Right lobe of liver (tissue), 6 donors: ENCODE measurements at places on chromosomes 7 and 10. TPM values are rescaled to one million over a fixed set of nuclear protein-coding genes. Genes with fewer than 3 reads are reported as not detected.

Gene MAT1A
- 1,200 TPM for total RNA-seq

Gene PIP
- total RNA-seq, result not detected

Gene PIK3AP1
- total RNA-seq, result 108 TPM

Gene VAX1
- not detected for total RNA-seq

Gene RELN
- total RNA-seq, result 25.0 TPM

Gene IFIT2
- total RNA-seq, result 6.4 TPM

Gene SEMA3E
- total RNA-seq, result 0.06 TPM

Gene PYROXD2
- total RNA-seq, result 4.4 TPM

Gene PNLIP
- total RNA-seq, result not detected

Gene ARL5B
- total RNA-seq, result 7.9 TPM

Gene HOXA13
- total RNA-seq, result not detected

GRCh38 chr10:51397695-51398094, 301.7 kb downstream of the CSTF2T start:
- H3K27ac ChIP-seq, result no peak overlapping the region
- H3K4me1 ChIP-seq, result no peaks in the 10 kb centered on the region
- no peak overlapping the region for H3K4me3 ChIP-seq
- no peaks in the 10 kb centered on the region for H3K36me3 ChIP-seq
- H3K27me3 ChIP-seq, result no peaks in the 10 kb centered on the region

DNA sequence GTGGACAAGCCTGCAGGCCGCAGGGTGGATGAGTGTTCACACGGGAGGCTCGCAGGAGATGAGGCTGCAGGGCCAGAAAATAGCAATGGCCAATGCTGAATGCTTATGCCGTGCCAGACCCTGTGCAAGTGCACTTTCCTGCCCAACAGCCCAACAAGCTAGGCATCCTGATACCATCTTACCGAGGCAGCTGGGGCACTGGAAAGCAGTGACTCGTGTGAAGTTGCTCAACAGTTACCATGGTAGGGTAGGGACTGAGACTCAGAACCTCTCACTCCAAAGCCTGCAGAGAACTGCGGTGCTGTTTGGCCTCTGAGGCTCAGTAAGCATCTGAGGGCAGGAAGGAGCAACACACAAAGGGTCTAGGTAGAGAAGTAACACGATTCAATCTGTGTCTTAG, 43.7 kb downstream of the JAZF1 start:
- no peak for DNase-seq
- H3K36me3 ChIP-seq, result no peaks in the 10 kb centered on the region
- H3K4me1 ChIP-seq, result peaks cover 8% of the 10 kb centered on the region

DNA sequence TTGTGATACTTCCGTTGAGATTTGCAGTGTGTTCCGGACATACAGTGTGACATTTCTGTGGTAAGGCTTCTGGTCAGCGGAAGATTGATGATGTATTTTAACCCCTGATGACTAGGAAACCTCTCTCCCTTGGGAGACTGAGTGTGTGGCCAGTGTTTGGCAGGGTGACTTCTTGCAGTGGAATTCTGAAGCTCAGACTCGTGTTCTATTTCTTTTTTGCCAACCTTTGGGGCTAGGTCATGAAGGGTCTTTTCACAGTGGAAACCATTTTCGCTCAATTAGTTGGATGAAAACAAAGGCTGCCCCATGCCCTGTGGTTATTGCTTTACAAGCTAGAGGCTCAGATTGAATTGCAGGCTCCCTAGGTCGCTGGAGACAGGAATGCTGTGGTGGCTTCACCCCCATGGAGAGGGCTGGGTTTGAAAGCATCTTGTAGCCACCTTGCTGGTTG, 288.9 kb downstream of the BBS9 start:
- H3K4me1 ChIP-seq, result no peaks in the 10 kb centered on the region
- no peaks in the 10 kb centered on the region for H3K36me3 ChIP-seq
- no peak overlapping the region for H3K27ac ChIP-seq
- H3K4me3 ChIP-seq, result no peak overlapping the region
- no peaks in the 10 kb centered on the region for H3K27me3 ChIP-seq

GRCh38 chr7:92200791-92201190, 21.8 kb upstream of the LRRD1 start:
- no peak for DNase-seq
- peaks cover 9% of the 10 kb centered on the region for H3K36me3 ChIP-seq
- H3K4me3 ChIP-seq, result no peak overlapping the region

DNA sequence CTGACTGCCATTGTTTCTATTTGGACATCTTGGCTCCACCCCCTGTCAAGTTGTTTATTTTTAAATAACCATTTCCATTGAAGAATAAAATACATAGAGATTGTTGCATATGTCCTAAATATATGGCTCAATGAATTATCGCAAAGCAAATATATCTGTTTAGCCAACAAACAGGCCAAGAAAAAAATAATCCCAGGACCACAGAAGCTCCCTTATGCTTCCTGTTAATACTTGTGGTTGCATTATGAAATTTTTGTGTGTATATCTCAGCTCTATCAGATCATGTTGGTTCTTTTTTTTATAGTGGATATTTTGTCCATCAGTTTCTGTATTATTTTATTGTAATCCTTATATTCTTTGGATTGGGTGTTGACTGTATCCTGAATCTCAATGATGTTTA, 53.4 kb upstream of the CYP2C8 start:
- DNase-seq, result no peak
- no peak overlapping the region for H3K27ac ChIP-seq
- no peak overlapping the region for H3K4me3 ChIP-seq
- H3K36me3 ChIP-seq, result no peaks in the 10 kb centered on the region

DNA sequence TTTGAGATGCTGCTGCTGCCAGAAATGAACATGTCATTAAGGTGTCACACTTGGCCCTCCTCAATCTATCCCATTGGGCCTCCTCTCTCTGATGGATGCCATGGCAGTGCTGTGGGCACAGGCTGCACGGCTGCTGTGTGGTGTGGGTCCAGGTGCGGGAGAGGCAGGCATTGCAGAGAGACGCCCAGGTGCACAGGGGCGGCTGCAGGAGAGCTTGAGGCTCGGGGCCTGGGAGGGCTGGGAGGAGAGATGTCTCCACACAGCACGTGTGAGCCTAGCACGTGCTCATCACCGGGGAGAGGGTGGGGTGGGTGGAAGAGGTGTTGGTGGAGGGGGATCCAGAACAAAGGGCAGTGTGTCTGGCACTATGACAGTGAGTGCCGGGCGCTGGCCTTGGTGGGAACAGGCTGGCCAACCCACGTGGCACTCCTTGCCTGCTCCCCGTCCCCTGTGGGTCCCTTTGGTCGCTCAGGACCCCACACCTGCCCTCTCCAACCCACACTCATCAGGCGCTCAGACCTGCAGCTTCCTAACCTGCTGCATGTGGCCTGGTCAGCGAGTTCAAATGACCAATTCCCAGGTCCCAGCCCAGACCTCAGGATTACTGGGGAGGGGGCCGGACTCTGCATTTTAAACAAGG, 39.9 kb upstream of the BNIP3 start:
- no peaks in the 10 kb centered on the region for H3K36me3 ChIP-seq
- H3K27ac ChIP-seq, result no peak overlapping the region
- no peaks in the 10 kb centered on the region for H3K27me3 ChIP-seq
- H3K4me1 ChIP-seq, result no peaks in the 10 kb centered on the region

- H3K36me3 ChIP-seq, result no peaks in the 10 kb centered on the region
- no peak overlapping the region for H3K27ac ChIP-seq
- no peak for DNase-seq
- no peaks in the 10 kb centered on the region for H3K27me3 ChIP-seq
These were observed 26.7 kb downstream of the TMEM273 start for GRCh38 chr10:49161411-49161997.

DNA sequence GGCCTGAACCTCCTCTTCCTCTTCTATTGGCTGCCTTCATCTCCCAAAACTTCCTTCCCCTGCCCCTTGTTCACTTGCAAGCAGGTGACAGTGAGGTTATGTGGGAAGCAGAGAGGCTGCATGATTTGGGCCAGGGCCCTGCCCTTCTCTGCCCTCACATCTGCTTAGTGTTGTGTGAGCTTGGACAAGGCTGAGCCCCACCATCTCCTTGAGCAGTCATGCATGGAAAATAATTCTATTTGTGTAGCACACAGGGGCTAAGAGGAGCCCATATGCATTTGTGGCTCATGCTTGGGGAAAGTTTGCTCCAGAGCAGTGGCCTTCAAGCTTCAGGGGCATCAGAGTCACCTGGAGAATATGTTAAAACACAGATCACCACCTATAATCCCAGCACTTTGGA, 26.8 kb upstream of the AQP1 start:
- no peak for DNase-seq
- no peaks in the 10 kb centered on the region for H3K4me1 ChIP-seq
- no peak overlapping the region for H3K27ac ChIP-seq
- no peaks in the 10 kb centered on the region for H3K36me3 ChIP-seq

- no peak for DNase-seq
- no peak overlapping the region for H3K4me3 ChIP-seq
- H3K27ac ChIP-seq, result no peak overlapping the region
- H3K36me3 ChIP-seq, result no peaks in the 10 kb centered on the region
These were observed 115.1 kb downstream of the PRKCQ start for GRCh38 chr10:6464862-6465430.

GRCh38 chr10:7193369-7193768, 217.5 kb downstream of the SFMBT2 start:
- H3K4me3 ChIP-seq, result no peak overlapping the region
- H3K4me1 ChIP-seq, result no peaks in the 10 kb centered on the region
- no peaks in the 10 kb centered on the region for H3K36me3 ChIP-seq
- no peak overlapping the region for H3K27ac ChIP-seq
- H3K27me3 ChIP-seq, result no peaks in the 10 kb centered on the region
- no peak for DNase-seq

DNA sequence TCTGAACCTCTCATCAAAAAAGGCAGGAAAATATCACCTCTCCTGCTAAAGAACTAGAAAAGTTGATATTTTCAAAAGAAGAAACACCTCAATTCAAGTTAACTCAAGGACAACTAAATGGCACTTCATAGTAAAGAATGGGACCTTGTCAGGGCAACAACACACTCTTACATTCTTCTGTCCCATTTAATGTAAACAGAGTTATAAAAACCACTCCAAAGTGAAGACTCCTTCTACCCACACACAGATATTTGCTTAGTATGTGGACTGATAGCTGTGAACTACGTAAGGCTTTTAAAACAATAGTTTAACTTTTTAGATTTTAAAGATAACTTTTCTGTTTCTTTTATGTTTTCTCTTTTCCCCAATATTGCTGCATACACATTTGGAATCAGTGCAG, 118.3 kb downstream of the ZNF37A start:
- H3K27ac ChIP-seq, result no peak overlapping the region
- no peaks in the 10 kb centered on the region for H3K4me1 ChIP-seq
- H3K4me3 ChIP-seq, result no peak overlapping the region
- DNase-seq, result no peak
- no peaks in the 10 kb centered on the region for H3K36me3 ChIP-seq

DNA sequence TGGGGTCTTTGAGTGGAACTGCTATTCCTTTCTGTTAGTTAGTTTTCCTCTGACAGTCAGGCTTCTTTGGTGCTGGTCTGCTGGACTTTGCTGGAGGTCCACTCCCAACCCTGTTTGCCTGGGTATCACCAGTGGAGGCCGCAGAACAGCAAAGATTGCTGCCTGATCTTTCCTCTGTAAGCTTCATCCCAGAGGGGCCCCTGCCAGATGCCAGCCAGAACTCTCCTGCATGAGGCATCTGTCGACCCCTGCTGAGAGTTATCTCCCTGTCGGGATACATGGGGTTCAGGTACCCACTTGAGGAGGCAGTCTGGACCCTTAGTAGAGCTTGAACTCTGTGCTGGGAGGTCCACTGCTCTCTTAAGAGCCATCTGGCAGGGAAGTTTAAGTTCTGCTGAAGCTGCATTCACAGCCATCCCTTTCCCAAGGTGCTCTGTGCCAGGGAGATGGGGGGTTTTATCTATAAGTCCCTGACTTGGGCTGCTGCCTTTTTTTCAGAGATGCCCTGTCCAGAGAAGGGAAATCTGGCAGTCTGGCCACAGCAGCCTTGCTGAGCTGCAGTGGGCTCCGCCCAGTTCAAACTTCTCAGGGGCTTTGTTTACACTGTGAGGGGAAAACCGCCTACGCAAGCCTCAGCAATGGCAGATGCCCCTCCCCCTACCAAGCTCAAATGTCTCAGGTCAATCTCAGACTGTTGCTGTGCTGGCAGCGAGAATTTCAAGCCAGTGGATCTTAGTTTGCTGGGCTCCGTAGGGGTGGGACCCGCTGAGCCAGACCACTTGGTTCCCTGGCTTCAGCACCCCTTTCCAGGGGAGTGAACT, 89.7 kb upstream of the CDK6 start:
- H3K27me3 ChIP-seq, result no peaks in the 10 kb centered on the region
- no peak overlapping the region for H3K27ac ChIP-seq
- no peak for DNase-seq
- no peaks in the 10 kb centered on the region for H3K4me1 ChIP-seq

DNA sequence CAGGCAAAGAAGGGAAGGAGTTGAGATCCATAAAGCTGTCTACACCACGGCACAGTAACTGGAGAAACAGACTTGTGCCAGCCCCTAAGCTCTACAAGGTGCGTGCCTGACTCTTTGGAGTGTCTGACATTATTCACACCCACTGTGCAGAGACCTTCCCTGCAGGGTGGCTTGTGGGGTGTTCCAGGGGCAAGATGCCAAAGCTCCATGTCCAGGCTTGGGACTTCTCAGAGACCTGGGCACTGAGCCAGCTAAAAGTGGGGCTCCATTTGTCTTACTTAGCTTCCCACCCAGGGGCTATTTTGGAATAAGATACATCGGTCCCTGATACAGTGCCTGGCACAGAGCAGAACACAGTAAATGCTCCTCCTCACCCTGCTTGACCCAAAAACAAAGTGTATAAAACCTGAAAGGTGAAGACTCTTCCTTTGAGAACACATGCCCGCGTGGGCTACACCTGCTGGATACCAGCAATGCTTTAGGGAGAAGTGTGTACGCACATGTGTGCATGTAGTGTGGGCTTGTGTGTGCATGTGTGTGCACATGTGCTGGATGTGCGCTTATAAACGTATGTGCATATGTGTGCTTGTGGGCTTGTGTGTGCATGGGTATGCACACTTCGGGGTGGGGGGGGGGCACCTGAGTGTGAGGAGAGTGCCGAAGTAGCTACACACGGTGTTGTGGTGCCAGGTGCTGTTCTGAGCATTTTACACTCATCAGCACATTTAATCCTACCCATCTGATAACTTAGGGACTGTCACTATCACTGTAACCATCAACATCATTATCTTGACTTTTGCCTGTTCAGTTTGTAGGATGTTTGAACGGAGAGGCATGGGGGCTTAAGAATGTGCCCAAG, 143.0 kb downstream of the ARHGAP22 start:
- H3K4me1 ChIP-seq, result no peaks in the 10 kb centered on the region
- no peak overlapping the region for H3K27ac ChIP-seq
- no peak overlapping the region for H3K4me3 ChIP-seq
- H3K27me3 ChIP-seq, result no peaks in the 10 kb centered on the region
- DNase-seq, result no peak
- H3K36me3 ChIP-seq, result no peaks in the 10 kb centered on the region
